ENCODE measurements at places on chromosomes 12 and 14. TPM values are rescaled to one million over a fixed set of nuclear protein-coding genes. Genes with fewer than 3 reads are reported as not detected.

RTN1 gene
- total RNA-seq, result 66.5 TPM

FAM181A gene
- total RNA-seq, result not detected

GRCh38 chr12:100942984-100943749 lies 148.6 kb downstream of the ANO4 start:
- DNase-seq, result no peak

GRCh38 chr12:22615963-22616501 lies 8.9 kb upstream of the ETNK1 start:
- DNase-seq, result no peak

GRCh38 chr14:97306760-97307246 lies 509.6 kb downstream of the VRK1 start:
- no peak for DNase-seq

AMHR2 gene
- total RNA-seq, result 0.27 TPM

PLEKHD1 gene
- 0.49 TPM for total RNA-seq

GRCh38 chr14:106883218-106883692 lies 1356.9 kb downstream of the TMEM121 start:
- no peak for DNase-seq

DNA sequence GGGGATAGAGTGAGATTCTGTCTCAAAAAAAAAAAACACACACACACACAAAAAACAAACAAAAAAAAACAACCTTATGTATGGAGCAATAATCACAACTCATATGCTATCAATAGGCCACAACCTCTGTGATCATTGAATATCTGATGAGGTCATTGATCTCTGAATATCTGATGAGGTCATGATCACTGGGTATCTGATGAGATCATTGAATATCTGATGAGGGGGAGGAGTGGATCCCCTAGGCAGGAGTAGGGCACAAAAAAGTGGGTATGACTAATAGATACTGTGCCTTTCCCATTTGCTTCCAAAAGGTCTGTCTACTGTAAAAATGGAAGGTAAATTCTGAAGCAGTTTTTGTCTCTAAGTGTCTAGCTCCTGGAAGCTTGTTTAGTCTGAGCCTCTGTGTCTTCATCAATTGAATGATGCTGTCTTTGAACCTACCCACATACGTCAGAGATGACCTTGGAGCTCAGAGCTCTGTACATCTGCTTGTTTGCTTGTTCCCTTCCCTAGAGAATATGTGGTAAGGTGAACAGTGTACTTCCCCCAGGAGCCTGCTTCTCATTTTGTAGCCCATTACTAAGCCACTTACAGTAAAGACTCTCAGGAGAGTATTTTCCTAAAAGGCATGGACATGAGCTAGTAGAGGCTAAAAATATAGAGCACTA lies 13.6 kb downstream of the PAH start:
- no peak for DNase-seq

DNA sequence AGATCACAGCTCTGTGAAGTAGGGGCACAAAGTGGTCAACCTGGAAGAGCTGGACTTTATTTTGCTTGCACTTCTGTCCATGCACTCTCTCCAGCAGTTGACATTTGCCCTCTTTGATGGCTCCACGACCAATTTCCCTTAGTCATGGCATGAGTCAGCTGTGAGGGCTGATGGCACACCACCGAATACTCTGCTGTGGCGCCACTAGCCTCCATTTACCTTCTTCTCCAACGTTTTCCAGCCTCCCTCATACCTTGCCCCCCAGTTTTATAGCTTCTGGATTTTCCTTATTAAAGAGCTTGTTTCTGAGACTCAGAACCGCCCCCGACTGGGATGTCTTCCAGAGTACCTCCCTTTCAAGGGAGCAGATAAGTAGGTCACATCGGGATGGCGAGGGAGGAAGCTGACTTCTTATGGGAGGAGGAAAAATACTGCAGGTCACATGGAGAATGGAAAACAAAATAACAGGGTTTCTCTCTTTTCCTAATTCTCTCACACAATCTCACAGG lies 17.6 kb downstream of the NINJ2 start:
- no peak for DNase-seq

STXBP6 gene
- total RNA-seq, result 4.4 TPM

DNA sequence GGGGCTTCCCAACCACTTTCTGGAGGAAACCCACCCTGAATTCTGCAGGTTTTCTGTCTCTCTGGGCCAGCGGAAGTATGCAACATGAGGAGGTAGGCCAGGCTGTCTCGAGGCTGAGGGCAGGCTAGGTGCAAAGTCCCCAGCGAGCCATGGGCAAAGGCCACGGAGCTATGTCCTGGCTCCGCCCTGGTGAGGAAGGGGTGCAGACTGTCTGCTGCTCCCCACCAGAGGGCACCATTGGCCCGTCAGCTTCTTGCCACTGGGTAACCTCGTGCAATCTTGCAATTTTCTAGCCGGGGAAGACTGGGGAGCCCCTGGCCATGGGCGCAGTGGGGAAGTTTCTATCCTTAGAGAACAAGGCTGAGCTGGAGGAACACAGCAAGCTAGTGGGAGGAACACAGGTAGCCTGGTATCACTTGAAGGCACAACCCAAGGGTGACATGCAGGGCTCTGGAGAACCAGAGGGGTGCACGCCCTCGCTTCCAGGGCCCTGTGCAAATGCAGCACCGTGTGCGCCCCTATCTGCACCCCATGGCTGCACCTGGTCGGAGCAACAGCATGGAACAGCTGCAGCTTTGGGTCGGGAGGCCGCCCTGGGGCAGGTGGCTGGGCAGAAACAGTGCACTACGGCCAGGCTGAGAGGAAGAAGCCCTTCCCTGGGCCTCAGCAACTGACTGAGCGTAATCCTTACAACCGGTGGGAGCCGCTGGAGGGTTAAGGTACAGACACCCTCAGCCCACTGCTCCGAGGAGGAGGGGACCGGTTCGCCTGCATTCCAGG lies 27.6 kb upstream of the RPLP0 start:
- no peak for DNase-seq

GRCh38 chr14:90722590-90722989 lies 93.6 kb downstream of the TTC7B start:
- no peak for DNase-seq

ETV6 gene
- total RNA-seq, result 58.4 TPM

- no peak for DNase-seq
Observed at GRCh38 chr12:116353958-116354357, 76.5 kb upstream of the MED13L start.

GRCh38 chr12:118682656-118683055 lies 298.7 kb upstream of the SRRM4 start:
- DNase-seq, result no peak

DNA sequence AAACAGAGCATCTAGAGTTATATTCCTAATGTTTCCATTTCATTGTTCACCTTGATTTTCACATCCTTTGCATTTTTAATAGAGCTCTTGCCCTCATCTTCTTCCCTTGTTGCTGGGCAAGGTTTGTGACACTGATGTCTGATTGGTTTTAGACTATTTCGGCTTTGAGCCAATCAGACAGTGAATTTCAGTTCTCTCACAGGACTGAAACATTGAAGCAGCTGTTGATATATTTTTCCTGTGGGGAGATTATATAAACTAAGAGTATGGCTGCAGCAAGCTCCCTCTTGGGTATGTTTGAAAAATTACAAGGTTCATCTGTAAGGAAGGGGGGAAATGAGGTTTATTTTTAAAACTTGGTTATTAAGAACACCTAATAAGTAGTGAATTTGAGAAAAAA lies 51.2 kb downstream of the ATF7IP start:
- no peak for DNase-seq

DNA sequence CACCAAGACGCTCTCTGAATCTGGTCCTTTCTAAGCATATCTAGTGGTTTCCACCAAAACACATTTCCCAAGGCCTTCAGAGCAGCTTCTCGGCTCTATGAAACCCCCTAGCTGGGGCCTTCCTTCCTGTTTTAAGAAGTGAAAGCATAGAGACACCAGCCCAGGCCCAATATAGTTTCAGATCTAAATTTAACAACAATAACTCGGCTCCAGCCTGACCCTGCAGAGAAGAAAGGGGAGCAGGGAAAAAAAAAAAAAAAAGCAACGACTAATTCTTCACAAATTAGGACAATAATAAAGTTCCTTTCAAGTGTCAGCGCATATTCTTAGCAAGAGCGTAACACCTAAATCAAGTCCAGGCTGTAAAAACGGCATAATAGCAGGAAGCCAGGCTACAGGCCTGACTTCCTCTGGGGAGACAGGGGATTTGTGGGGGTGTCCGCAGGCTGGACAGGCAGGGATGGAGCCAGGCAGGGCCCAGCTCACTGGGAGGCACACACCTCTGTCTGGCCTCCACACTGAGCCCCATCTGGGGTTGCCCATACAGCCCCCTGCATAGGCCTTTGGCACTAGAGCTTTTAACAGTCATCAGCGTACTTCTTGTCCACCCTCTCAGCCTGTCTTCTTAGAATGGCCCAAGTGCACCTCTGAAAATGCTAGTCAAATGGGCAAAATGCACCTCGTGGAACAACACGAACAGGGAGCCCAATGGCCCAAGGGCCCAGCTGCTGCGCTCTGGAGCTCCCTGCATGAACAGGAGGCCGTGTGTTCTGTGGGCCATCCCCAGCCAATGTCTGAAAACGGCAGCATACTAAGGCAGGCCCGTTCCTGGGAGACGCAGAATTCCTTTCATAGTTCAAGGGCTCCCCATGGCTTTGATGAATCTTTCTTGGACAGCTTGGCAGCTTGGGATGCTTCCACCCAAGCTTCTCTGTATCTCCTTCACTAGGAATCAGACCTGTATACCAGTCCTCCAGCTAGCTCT lies 772.9 kb downstream of the MED13L start:
- DNase-seq, result no peak

- no peak for DNase-seq
Observed at GRCh38 chr14:50784683-50785456, 46.1 kb downstream of the NIN start.

DNA sequence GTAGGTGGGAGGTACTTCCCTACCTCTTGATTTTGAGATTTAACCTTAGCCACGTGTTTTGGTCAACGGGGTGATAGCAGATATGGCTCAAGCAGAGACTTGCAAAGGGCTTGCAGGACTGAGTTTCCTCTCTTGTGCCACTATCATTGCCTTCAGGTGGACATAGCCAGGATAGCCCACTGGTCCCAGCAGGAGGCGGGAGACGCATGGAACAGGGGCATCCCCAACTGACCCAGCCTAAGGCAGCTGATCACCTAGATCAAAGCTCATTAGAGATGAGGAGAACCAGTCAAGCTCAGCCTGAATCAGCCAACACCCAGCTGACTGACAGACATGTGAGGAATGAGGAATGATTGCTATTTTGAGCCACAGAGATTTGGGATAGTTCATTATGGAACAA lies 49.6 kb downstream of the CALM1 start:
- DNase-seq, result no peak

DNA sequence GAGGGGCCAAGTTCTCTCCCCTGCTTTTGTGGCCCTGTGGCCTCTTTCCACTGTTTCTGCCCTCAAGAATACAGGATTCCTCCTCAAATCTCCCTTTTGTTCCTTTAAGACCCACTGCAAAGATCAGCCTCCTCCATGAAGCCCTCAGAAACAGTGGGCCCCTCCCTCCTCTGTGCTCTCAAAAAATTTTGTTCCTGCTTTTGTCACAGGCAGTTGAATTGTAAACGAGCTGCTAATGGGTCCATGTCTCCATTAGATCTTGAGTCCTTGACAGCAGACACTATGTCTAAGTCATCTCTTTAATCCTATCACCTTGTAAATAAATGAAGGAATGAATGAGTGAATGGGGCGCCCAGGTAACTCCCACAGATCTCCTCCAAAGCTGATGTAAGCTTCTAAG lies 175.2 kb downstream of the ESRRB start:
- no peak for DNase-seq

SIX1 gene
- 2.6 TPM for total RNA-seq

- DNase-seq, result no peak
Observed at GRCh38 chr12:95077341-95077740, 3.9 kb upstream of the NR2C1 start.

DNA sequence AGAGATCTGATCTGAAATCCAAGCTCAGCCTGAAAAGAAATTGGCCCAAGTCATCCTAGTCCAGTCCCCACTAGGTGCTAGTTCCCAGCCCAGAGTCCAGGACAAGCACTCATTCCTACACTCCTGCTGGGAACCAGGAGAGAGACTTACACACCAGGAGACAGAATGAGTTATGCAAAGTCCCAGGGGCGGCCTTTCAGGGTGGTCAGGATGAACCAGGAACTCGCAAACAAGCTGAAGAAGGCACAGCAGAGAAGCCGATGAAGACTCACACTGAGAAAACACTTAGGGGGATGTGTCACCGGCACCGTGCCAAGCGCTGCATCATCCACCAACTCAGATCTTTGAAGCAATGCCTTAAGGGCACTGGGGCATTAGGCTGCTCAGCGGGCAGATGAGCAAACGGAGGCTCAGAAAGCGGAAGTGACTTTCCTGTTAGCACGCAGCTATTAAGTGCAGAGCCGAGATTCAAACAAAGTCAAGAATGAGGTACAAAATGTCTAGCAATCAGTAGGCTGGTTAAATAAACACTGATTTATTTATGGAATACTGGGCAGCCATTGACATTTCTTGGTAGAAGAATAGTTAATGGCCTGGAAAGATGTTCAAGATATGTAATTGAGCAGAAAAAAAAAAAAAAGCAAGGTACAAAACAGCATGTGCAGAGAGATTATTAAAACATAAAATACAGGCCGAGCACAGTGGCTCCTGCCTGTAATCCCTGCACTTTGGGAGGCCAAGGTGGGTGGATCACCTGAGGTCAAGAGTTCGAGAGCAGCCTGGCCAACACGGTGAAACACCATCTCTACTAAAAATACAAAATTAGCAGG lies 78.7 kb downstream of the LRRC74A start:
- no peak for DNase-seq

DNA sequence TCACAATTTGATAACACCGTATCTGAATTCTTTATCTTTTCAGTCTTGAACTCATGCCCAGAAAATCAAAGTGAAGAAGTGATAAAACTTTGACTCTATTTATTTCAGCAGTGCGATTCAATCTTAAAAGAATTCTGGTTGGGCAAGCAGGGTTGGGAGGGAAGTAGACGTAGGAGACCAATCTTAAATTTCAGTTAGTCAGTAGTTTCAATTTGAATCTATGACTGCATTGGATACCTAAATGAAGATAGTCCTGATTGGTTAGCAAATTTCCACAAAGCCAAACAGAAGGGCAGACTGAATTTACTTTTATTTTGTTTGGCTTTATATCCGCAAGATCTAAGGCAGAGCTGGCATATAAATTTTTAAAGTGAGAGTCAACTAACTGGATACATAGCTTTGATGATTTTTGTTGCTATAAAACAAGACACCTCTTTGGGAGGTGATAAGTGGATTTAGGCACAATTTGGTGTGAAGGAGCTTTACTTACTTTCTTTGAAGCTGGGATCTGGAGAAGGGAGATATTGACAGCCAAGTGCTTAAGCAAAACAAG lies 2.6 kb downstream of the ACSS3 start:
- DNase-seq, result no peak

NAP1L1 gene
- total RNA-seq, result 316 TPM
